NCI-H1930 (cell line): ENCODE measurements at places on chromosomes 7 and 10.

DNA sequence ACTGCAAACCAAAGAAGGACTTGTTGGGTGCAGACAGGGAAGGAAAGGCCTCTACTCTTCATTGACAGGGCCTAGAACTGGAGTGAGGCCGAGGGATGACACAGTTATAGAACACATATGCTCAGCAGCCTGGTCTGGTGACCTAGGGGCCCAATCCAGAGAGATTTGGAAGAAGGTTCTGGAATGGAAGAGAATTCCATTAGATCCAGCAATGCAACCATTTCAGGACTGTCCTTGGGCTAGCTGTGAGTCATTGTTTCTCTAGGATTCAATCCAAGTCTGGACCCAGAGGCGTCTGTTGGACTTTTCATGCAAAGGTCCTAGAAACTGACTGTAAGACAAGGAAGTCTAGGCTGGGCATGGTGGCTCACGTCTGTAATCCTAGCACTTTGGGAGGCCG, 59.2 kb downstream of the WIPF3 start:
- DNase-seq, result no peak

DNA sequence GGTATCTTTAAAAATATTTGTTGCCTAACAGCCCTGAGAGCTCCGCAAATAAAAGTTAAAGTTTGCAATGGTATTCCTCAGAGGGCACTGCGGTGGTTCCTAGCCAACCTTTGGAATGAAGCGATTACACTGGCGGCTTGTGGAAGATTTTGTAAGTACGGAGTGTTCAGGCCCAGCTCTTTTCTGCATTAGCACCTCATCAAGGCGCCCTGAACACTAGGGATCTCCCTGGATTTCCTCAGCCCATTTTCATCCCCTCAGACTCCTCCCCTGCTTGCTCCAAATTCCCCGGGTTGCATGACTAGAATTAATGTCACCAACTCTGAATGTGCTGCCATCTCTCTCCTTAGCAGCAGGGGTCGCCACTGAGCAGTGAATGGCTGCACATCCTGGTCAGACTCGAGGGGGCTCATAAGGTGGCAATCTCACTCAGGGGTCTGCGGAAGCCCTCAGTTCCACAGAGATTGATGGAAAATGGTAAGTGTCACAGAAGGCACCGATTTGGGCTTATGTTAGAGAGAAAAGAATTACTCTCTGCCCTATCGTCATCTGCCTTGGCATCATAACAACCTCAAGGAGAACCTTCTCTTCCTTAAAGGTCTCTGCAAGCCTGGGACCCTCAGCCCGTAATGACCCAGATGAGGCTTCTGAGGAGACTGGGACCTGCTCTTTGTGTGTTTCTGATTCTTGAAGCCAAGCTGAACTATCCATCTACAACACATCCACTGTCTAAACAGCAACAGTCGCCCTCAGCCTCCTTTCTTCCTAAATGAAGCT, 262.8 kb upstream of the AOAH start:
- no peak for DNase-seq

GRCh38 chr10:114103284-114103683, 59.6 kb downstream of the ADRB1 start:
- peak; percentile 13 for DNase-seq

- no peak for DNase-seq
Measured at GRCh38 chr7:106927536-106927935, 62.5 kb downstream of the PIK3CG start.

GRCh38 chr7:36129048-36129534, 24.0 kb upstream of the EEPD1 start:
- no peak for DNase-seq

DNA sequence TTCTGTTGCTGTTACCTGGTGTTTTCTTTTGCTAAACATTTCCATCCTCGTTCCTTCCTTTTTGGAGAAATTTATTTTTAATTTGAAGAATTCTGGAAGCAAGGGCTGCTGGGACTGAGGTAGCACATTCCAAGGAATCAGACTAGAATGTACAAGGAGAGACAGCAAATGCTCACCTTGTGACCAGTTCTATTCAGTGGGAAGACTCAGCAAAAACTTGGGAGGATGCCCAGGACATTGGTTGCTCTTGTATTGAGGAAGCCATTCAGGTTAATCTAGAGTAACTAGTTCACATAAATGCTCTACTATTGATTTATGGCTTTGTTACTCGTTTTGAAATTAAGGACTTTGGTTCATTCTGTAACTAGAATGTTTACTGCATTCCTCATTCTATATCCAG, 11.3 kb downstream of the PLCE1 start:
- no peak for DNase-seq

DNA sequence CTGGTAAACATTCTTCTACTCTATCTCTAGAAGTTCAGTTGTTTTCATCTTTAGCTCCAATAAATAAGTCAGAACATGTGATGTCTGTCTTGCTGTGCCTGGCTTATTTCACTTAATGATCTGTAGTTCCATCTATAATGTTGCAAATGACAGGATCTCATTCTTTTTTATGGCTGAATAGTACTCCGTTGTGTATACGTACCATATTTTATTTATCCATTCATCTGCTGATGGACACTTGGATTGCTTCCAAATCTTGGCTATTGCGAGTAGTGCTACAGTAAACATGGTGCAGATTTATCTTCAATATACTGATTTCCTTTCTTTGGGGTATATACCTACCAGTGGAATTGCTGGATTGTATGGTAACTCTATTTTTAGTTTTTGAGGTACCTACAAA, 124.4 kb downstream of the ZNF33B start:
- no peak for DNase-seq

GRCh38 chr7:4765776-4766490, 9.5 kb upstream of the AP5Z1 start:
- DNase-seq, result no peak

GRCh38 chr7:55570939-55571338, 1.4 kb downstream of the VOPP1 start:
- DNase-seq, result no peak

- DNase-seq, result no peak
Measured at GRCh38 chr7:111531993-111532392, 30.3 kb downstream of the IMMP2L start.

GRCh38 chr7:21128062-21128817, 299.6 kb upstream of the SP4 start:
- peak; percentile 48 for DNase-seq

DNA sequence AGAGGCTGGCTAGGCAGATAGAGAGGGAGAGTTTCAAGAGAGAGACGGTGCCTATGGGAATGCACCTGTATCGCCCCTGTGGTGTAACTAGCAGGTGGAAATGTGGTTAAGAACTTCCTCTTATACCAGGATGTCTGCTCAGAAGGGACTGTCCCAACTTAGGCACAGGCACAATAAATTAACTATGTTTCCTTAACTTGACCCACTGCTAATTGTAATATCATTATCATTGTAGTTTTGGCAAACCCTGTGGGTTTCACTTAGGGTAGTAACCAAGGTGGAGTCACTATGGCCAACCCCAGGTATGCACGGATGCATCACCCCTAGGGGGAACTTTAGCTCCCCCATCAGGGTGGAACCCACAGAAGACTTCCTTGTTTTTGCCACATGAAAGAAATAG, 455.7 kb downstream of the DGKB start:
- no peak for DNase-seq

- no peak for DNase-seq
Measured at GRCh38 chr10:126135177-126135576, 238.8 kb downstream of the FANK1 start.

GRCh38 chr7:94907026-94907810, at the start of gene PPP1R9A:
Gene PPP1R9A (plus strand): TSS chr7:94907594. CDS start chr7:94910114, 2,520 bp downstream.
- DNase-seq, result peak; percentile 35

DNA sequence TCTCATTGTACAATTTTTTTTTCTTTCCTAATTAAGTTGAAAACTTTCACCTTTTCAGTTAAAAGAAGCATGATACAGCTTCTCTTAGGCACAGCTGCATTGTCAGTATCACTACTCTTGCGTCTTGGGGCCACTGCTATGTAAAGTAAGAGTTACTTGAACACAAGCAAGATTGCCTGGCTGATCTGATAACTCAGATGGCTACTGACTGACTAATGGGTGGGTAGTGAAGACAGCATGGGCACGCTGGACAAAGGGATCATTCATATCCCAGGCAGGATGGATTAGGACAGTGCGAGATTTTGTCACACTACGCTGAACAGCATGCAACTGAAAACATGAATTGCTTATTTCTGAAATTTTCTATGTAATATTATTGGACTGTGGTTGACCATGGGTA, 11.6 kb upstream of the ADAMTS14 start:
- DNase-seq, result no peak

GRCh38 chr7:39567294-39567693, 1.1 kb downstream of the YAE1 start:
- no peak for DNase-seq

- DNase-seq, result no peak
Measured at GRCh38 chr7:36400036-36400435, 10.4 kb downstream of the ANLN start.

DNA sequence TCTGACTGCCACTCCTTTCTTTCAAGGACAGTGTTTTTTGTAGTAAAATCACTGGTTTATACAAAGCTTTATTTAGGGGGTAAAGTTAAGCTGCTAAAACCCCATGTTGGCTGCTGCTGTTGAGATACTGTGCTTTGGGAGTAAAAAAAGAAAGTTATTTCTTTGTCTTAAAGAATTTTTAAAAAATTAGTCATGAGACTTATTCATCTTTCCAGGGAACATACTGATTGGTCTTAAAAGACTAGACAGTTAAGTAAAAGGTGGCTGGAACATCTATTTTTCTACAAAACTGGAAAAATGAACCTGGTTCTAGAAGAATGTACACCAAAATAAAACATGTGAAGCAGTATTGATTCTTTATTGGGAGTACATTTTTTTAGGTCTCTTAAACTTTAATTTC, 20.6 kb downstream of the BBIP1 start:
- no peak for DNase-seq

- DNase-seq, result no peak
Measured at GRCh38 chr7:86201767-86202166, 441.9 kb upstream of the GRM3 start.

DNA sequence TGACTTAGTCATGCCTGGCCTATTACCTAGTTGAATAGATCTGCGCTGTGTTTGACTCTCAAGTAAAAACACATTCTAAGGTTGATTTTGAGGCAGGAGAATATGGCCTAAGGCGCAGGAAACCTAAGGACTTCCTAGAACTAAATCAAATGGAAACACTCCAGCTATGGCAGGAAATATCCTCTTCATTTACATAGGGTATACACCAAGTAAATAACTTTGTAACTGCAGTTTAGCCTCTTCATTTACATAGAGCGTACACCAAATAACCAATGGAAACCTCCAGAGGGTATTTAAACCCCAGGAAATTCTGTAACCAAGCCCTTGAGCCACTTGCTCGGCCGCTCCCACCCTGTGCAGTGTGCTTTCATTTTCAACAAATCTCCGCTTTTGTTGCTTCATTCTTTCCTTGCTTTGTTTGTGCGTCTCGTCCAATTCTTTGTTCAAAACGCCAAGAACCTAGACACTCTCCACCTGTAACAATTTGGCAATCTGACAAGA, 35.6 kb upstream of the XRCC2 start:
- DNase-seq, result no peak

GRCh38 chr7:15915686-15916293, 229.3 kb upstream of the MEOX2 start:
- DNase-seq, result no peak

- no peak for DNase-seq
Measured at GRCh38 chr10:103599211-103599610, 105.7 kb downstream of the NEURL1 start.

GRCh38 chr7:10662982-10663884, 310.4 kb upstream of the PHF14 start:
- no peak for DNase-seq

DNA sequence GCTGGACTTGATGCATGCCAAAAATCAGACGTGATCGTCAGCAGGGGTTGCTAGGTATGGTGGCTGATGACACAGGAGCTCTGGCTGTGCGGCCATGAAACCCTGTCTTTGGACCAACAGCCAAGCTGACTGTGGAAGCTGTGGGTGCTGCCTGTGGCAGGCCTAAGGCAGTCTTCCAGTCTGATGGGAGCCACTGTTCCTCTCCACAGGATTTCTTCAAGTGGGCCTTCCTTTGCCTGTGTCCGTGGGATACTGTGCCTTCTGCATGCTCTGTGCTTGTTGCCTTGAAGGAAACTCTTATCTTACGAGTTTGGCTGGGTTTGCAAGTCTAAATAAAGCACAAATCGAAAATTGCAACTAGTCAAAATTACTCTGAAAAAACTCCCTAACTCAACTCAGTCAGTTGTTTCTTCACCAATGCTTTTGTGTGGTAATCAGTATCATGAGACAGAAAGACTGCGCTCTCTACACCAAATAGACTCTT, 101.9 kb upstream of the PDLIM1 start:
- DNase-seq, result no peak

- DNase-seq, result no peak
Measured at GRCh38 chr10:26821699-26822570, 38.8 kb downstream of the ABI1 start.

DNA sequence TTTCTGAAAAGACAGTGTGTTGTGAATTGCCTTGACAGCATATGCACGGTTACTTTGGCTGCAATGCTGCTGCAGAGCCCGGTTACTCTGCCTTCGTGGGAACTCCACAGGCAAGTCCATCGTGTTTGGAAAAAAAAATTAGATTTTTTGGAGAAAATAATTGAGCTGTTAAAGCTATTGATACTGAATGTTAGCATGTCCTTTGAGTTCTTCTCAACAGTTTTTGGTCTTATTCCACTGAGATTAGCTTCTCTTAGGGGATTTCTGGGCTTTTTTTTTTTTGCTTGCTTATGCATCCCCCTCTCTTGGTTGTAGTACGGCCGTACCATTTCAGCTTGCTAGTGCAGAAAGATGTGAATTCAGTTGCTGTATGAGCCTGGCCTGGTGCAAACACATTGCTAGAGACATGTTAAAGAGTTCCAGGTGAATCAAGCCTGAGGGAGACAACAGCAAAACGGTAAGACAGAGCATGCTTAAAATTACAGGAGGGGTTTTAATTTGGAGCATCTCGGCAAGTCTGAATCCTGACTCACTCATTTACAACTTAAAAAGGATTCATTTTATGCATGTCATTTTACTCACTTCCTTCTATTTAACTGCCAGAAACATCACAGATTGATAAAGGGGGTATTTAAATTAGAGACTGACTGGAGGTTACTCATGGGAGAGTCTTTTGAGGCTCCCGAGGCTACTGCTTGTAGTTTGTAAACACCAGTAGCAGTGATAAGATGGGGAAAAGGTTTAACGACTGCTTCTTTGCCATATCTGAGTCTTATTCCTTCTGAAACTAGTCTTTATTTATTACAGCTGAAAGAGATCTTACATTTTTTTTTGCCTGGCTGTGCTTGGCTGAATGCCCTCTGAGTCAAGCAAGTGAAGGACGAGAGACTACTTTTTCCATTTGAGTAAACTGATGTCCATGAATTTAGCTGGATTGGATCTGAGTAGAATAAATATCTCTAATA, 113.7 kb downstream of the CDK14 start:
- no peak for DNase-seq

- no peak for DNase-seq
Measured at GRCh38 chr10:24034571-24034970, 174.4 kb upstream of the KIAA1217 start.

DNA sequence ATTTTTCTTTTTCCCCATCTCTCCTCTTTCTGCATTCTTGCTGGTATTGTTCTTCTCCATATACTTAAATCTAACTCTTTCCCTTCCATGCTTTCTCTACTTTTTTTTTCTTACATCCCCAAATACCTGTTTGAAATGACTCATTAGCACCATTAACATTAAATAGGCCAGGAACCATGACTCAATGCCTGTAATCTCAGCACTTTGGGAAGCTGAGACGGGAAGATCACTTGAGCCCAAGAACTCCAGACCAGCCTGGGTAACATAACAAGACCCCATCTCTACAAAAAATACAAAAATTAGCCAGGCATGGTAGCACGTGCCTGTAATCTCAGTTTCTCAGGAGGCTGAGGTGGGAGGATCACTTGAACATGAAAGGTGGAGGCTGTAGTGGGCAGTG, 1026.8 kb downstream of the GATA3 start:
- no peak for DNase-seq
